T-helper 17 cell (primary cell): ENCODE measurements at places on chromosomes 5 and 9.

GRCh38 chr9:93713716-93714115 is 137.3 kb downstream of the PHF2 start:
- DNase-seq, result no peak
- H3K4me3 ChIP-seq, result no peak overlapping the region
- H3K27me3 ChIP-seq, result peaks cover 32% of the 10 kb centered on the region
- no peaks in the 10 kb centered on the region for H3K4me1 ChIP-seq

- H3K4me3 ChIP-seq, result peak overlapping the region; percentile 5
- H3K36me3 ChIP-seq, result peaks cover 2% of the 10 kb centered on the region
- peak overlapping the region; percentile 91 for H3K27ac ChIP-seq
- peaks cover 26% of the 10 kb centered on the region for H3K27me3 ChIP-seq
- no peak for DNase-seq
- peaks cover 15% of the 10 kb centered on the region for H3K4me1 ChIP-seq
Measured at GRCh38 chr5:95859661-95860060, 37.1 kb upstream of the GLRX start.

DNA sequence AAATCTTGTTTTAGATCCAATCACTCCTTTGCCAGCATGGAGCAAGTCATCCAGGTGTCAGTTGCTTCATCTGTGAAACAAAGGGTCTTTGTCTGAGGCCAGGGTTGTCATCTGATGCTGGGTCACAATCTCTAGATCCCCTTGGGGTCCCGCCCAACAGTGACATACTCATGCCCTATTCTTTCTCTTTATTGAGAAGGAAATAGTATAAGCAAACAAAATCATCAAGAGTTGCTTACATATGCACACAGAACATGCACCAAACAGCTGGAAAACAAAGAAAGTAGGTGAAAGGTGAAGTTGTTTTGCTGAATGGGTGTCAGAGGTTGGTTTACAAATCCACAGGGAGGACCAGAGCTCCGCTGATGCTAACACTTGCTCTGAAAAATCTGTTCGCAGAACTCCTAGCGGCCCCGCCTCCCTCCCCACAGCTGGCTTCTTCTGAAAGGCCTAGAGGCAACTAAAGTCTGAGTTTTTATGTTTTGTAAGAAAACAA is 106.1 kb upstream of the SLC44A1 start:
- peaks cover 2% of the 10 kb centered on the region for H3K36me3 ChIP-seq
- H3K4me1 ChIP-seq, result peaks cover 17% of the 10 kb centered on the region
- no peak overlapping the region for H3K27ac ChIP-seq
- DNase-seq, result no peak

GRCh38 chr5:75668445-75668844 is 48.8 kb downstream of the POC5 start:
- peak overlapping the region; percentile 90 for H3K27ac ChIP-seq
- H3K4me3 ChIP-seq, result peak overlapping the region; percentile 90
- peaks cover 17% of the 10 kb centered on the region for H3K4me1 ChIP-seq
- no peaks in the 10 kb centered on the region for H3K27me3 ChIP-seq
- H3K36me3 ChIP-seq, result peaks cover 5% of the 10 kb centered on the region

- H3K27me3 ChIP-seq, result peaks cover 49% of the 10 kb centered on the region
- no peak overlapping the region for H3K27ac ChIP-seq
- DNase-seq, result no peak
- no peaks in the 10 kb centered on the region for H3K4me1 ChIP-seq
- H3K4me3 ChIP-seq, result no peak overlapping the region
- no peaks in the 10 kb centered on the region for H3K36me3 ChIP-seq
Measured at GRCh38 chr5:168755548-168756093, 176.5 kb upstream of the PANK3 start.

- DNase-seq, result no peak
- peaks cover 56% of the 10 kb centered on the region for H3K27me3 ChIP-seq
- H3K4me3 ChIP-seq, result no peak overlapping the region
- H3K4me1 ChIP-seq, result no peaks in the 10 kb centered on the region
Measured at GRCh38 chr9:99778308-99778707, 43.4 kb upstream of the NR4A3 start.

DNA sequence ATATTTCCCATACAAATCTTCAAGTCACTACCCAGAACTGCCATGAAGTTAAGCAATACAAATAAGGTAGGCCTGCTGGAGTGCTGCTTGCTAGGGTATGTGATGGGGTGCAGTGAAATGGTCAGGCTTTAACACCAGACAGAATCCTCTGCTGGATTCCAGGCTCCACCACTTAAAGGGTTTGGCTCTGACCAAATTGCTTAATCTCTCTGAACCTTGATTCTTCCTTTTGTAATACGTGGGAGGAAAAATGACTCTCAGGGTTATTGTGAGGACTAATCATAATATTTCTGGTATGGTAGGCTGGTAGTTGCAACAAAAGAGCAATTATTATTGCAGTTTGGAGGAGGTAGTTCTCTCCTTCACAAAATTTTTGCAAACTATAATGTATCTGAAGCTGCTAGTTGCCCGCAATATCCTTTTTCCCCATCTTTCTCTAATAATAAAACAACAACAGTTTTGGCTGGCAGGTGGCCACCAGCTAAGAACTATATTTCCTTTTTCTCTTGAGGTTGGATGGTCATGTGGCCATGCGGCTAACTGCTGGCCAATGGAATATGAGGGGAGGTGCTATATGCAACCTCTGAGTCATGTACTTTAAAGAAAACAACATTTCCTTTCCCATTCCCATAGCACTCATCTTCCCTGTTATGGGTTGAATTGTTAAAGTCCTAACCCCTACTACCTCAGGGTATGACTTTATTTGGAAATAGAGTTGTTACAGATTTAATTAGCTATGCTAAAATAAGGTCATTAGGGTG is 44.1 kb downstream of the CCL28 start:
- no peaks in the 10 kb centered on the region for H3K36me3 ChIP-seq
- H3K4me3 ChIP-seq, result no peak overlapping the region
- H3K27me3 ChIP-seq, result no peaks in the 10 kb centered on the region
- H3K27ac ChIP-seq, result no peak overlapping the region
- no peak for DNase-seq
- H3K4me1 ChIP-seq, result no peaks in the 10 kb centered on the region

GRCh38 chr5:132490484-132491367 is at the start of gene IRF1:
TSS of gene IRF1 (minus strand) at chr5:132490773. CDS start at chr5:132489478, 1,295 bp downstream.
- peak within 1 kb of the TSS; percentile 95 for H3K4me3 ChIP-seq
- H3K4me1 ChIP-seq, result peaks cover 58% of the 10 kb centered on the region
- H3K27me3 ChIP-seq, result no peaks in the 10 kb centered on the region
- H3K27ac ChIP-seq, result peak within 1 kb of the TSS; percentile 100

DNA sequence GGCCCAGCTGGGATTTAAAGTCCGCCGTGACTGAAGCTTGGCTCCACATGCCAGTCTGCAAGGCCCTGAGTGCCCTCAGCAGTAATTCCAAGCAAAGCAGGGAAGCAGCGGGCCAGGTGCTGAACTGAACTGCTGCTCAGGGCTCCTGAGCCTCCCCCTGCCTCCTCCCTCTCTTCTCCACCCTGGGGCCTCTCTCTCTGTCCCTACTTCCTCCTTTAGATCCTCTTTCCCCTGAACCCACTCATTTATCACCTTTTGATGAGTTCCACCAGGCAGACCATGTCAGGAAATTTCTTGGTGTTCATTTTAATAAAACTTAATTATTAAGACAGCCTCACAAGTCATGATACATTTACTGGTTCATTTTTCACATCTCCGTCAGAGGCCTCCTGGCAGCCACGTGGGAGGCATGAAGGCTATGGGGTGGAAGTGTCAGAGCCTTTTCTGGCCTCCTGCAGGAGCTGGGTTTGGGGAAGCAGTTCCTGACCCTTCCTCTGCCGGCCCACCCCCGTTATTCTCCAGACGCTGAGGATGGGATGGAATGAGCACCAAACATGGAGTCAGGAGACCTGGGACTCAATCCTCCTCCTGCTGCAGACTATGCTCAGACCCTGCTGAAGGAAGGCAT is 32.2 kb upstream of the KCNIP1 start:
- H3K27ac ChIP-seq, result no peak overlapping the region
- H3K27me3 ChIP-seq, result peaks cover 61% of the 10 kb centered on the region
- H3K4me1 ChIP-seq, result no peaks in the 10 kb centered on the region
- no peak for DNase-seq

DNA sequence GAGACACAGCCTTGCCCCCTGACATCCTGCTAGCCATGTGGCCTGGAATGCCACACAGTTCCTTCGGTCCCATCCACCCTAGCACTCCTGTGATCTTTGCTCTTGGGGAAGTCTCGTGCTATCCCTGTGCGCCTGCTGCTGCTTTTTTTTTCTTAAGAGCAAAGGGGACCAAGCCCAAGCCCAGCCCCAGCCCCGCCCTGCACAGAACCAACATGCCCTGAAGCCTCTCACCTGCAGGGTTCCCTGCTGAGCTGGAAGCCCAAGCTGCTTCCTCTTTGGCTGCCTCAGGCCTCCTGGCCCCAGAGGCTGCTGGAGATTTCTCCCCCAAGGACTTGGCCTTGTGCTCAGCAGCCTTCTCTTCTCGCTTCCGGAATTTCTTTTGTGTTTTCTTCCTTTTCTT is 1.8 kb downstream of the SURF6 start:
- peaks cover 20% of the 10 kb centered on the region for H3K4me1 ChIP-seq
- H3K27ac ChIP-seq, result no peak overlapping the region
- H3K4me3 ChIP-seq, result peak overlapping the region; percentile 47
- no peaks in the 10 kb centered on the region for H3K27me3 ChIP-seq
